HL-60 (cell line): ENCODE measurements at places on chromosomes 6 and 20.
A peak's percentile ranks its signal among the peaks of the same experiment; 100 is the strongest.

- no peak for DNase-seq
These were observed 1.1 kb downstream of the SLC44A4 start for GRCh38 chr6:31877651-31878161.

DNA sequence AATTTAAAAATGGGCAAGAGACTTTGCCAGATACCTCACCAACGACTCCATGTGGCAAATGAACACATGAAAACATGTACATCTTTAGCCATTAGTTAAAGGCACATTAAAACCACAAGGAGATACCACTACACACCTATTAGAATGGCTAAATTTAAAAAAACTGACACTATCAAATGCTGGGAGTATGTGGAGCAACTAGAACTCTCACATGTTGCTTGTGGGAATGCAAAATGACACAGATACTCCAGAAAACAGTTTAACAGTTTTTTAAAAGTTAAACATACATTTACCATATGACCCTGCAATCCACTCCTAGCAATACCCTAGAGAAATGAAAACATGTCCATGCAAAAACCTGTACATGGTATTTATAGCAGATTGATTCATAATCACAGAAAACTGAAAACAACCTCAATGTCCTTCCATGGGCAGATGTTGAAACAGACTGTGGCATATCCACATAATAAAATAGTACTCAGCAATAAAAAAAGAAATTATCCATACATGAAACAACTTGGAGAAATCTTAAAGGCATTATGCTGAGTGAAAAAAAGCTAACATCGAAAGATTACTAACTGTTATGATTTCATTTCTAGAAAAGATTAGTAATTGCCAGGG is 1.9 kb downstream of the RAB23 start:
- DNase-seq: no peak

DNA sequence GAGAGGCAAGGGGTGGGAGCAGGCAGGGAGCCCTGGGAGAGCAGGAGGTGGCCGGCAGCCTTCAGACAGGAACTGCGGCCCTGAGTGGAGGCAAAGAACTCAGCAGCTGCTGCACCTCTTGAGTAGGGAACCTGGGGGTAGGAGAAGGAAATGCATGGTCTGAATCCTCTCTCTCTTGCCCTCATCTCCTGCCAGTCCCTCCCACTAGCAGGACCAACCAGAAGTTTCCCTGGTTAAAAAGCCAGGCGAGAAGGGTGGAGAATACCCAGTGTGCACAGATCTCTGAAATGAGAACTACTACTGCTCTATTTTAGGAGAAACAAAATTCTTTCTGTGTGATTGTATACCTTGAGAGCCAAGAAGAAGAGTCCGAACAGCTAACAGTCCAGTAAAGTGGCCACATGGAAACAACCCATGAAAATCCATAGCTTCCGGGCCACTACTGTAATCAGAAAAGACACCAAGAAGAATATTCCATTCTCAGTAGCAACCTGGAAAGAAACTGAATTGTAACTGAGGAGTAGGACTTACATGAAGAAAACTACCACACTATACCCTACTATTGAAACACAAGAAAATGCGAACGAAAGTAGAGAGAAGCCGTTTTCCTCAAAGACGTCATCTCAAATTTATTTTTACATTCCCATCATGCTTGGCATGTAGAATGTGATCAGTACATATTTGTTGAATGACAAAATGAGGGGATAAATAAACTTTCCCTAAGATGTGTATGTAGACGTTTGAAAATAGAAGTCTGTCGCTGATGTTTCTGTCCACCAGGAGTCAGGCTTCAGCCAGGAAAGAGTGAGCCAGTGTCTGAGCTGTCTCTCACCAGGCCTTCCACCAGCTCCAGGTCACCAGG is 25.6 kb downstream of the WRNIP1 start:
- DNase-seq: peak; percentile 61

DNA sequence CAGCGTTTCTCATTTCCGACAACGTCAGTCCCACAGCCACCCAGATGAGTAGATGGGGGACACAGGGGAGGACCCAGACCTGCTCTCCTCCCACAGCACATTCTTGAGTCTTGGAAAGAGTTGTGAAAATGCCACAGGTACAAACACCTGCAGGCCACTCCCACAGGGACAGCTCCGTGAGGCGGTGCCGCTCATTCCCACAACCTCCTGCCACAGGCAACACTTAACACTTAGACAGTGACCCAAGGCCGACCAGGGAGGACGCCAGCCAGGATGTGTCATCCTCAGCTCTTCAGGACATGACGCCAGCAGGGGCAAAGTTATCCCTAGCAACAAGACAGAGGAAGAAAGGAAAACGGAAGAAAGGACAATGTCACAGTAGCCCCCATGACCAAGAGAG is 22.9 kb upstream of the HLA-B start:
- no peak for DNase-seq

- DNase-seq: no peak
These were observed 76.7 kb downstream of the RREB1 start for GRCh38 chr6:7184502-7184901.

DNA sequence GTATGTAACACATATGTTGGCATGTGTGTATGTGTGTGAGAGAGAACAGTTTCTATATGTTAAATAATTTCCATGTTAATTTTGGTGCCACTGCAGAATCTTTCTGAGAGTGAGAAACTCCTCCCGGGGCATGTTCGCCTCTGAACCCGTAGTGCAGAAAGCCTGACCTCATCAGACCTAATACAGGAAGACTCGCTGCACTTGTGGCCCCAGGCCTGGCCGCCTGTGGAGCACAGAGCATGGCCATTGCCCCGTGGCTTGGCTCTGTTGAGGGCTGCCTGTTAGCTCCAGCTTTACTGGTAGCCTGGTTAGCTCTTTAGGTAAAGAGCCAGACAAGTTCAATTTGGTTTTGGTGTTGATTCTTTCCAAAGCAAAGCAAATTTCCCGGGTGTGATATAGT is 25.5 kb downstream of the FARS2 start:
- no peak for DNase-seq

GRCh38 chr20:18007534-18008292 is 38.9 kb downstream of the MGME1 start:
- no peak for DNase-seq

GRCh38 chr20:9903048-9903655 is 64.3 kb upstream of the PAK5 start:
- no peak for DNase-seq

DNA sequence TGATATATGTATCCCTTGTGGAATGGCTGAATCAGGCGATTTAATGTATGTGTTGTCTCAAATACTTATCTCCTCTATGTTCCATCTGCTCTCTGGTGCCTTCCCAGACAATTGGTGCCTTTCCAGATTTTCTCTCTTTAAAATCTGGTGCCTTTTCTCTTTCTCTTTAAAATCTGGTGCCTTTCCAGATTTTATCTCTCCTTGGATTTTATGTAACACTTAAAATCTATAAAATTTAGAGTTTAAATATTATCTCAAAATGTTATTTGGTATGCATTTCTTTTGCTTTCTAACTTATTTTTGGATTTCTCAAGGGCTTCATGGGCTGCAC is 116.3 kb downstream of the KIF13A start:
- DNase-seq: no peak

GRCh38 chr6:24761193-24761835 is 13.4 kb upstream of the GMNN start:
- DNase-seq: no peak

- DNase-seq: no peak
These were observed 629.1 kb upstream of the IMPG1 start for GRCh38 chr6:76701610-76702009.

GRCh38 chr6:28782113-28782673 is 141.6 kb downstream of the TRIM27 start:
- DNase-seq: no peak

- DNase-seq: peak; percentile 74
These were observed 2.5 kb upstream of the MMP9 start for GRCh38 chr20:46006022-46006705.

DNA sequence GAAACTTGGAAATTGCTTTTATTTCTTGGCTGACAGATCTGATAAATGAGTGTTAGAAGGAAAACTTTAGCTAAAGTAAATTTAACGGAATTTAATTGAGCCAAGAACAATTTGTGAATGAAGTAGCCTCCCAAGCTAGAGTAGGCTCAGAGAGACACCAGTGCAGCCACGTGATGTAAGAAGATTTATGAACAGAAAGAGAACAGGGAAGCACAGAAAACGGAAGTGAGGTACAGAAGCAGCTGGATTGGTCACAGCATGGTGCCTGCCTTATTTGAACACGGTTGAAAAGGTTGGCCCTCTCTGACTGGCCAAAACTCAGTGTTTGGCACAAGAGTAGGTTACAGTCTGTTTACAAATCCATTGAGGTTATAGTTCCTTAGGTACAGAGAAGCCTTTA is 29.5 kb upstream of the IFNGR1 start:
- DNase-seq: peak; percentile 85

DNA sequence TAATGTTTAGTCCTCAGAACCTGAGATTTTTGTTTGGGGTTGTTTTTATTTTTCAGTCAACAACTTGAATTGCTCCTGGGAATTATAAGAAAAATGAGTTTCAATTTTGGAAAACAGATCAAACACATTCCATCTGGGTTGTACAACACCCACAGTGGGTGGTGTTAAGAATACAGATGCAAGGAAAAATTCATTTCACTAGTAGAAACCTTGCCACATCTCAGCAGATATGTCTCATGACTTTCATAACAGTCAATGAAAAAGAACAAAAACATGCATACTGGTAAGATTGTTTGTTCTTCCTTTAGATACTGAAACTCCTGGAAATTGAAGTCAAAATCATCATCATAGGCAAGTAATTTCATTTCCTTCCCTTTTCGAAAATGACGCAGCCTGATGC is 78.9 kb downstream of the MOXD1 start:
- no peak for DNase-seq

GRCh38 chr20:61494763-61495575 is 242.9 kb downstream of the CDH4 start:
- DNase-seq: no peak

GRCh38 chr20:40813708-40814630 is 124.9 kb upstream of the MAFB start:
- DNase-seq: no peak

- no peak for DNase-seq
These were observed 112.1 kb downstream of the LY86 start for GRCh38 chr6:6700407-6701270.

- peak; percentile 30 for DNase-seq
These were observed 215.0 kb upstream of the PLCB4 start for GRCh38 chr20:8853805-8854338.

GRCh38 chr6:122969999-122970533 is 26.0 kb upstream of the CLVS2 start:
- DNase-seq: no peak

DNA sequence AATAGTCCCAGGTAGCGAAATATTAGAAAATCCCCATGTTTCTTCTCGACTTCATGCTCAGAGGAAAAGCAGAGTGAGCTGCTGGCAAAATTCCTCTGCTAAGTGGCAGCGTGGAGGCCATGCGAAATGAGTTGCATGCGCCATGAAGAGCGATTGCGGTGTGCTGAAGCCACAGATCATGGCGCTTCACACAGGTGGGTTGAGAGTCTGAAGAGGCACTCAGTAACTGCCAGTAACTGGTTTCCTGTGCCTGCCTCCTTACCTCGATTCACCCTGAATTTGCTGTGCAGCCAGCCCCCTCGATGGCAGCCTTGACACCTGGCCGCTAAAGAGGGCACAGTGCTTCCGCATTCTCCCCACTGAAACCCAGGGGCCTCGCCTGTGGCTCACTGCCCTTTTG is 301.5 kb downstream of the NRN1 start:
- no peak for DNase-seq

- no peak for DNase-seq
These were observed 522.9 kb downstream of the KIF16B start for GRCh38 chr20:16050366-16050765.

GRCh38 chr6:109503327-109504224 is 20.6 kb upstream of the ZBTB24 start:
- peak; percentile 51 for DNase-seq

DNA sequence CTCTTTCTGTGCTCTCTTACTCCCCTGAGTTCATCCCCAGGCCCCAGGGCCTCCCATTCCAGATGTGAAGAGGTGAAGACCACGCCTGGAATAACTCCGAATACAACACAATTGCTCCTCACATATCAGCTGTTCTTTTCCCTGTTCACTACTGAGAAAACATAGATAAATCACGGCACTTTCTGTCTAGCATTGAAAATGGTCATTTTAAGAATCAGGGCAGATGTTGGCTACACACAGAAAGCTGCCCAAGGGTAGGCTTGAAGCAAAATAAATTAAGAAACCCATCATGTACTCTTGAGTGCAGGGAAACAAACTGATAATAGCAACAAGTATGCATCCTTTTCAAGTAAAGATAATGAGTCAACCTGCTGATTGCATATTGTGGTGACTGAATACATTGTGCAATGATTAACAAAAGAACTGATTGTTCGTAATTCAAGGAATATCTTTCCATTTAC is 382.5 kb downstream of the PRKN start:
- no peak for DNase-seq

- DNase-seq: no peak
These were observed 156.8 kb upstream of the GRIK2 start for GRCh38 chr6:101236709-101237108.

- no peak for DNase-seq
These were observed 15.8 kb downstream of the NPEPL1 start for GRCh38 chr20:58708246-58708931.

DNA sequence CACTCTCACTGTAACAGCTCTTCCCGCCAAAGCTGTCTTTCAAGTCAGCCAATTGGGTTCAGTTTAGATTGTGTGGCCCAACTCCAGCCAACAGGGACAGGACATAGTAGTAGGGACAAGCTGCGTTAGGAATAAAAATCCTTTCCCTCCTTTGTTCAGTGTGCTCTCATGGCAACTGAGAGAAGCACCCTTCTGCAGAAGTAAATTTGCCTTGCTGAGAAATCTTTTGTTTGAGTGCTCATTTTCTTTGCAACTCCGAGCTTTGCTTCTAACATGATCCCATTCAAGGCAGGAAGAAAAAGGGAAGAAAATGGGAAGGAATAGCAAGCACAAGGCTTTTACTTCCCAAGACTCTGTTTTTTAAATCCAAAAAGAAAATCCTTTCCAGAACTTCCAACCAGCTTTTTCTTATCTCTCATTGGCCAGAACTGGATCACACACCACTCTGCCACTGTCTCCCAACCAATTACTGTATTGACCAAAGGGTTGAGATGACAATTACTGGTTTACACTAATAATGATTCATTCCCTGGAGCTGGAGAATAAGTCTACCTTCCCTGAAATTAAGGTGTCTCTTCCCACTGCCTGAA is 52.7 kb downstream of the STX11 start:
- DNase-seq: no peak

DNA sequence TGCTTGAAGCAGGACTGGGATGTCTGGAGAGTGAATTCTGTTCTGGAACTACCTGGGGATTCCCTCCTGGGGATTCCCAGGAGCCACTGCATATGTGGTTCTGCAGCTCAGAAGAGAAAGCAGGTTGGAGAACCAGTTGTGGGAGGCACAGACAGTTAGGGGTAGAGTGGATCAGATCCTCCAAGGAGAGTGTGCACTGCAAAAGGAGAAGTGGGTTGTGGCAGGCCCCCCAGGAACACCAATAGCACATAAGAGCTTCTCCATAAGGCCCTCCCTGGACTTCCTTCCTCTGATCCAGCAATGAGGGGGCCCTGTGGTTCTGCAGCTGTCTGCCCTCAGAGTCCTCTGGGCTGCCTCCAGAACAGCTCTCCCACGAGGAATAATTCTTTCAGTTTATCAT is 369.2 kb upstream of the CNR1 start:
- DNase-seq: peak; percentile 64

- DNase-seq: no peak
These were observed 668.9 kb downstream of the TFAP2A start for GRCh38 chr6:9745966-9746365.

- DNase-seq: peak; percentile 33
These were observed 101.8 kb downstream of the PHACTR1 start for GRCh38 chr6:12818324-12818723.

- no peak for DNase-seq
These were observed 554.7 kb upstream of the SLC35B3 start for GRCh38 chr6:8990075-8990474.

GRCh38 chr20:61889659-61890058 is 176.0 kb downstream of the TAF4 start:
- DNase-seq: no peak
